CD4-positive, alpha-beta T cell treated with Interleukin-17A for 1 hour (primary cell): ENCODE measurements at places on chromosomes 7 and 10.

- DNase-seq: no peak
Measured at GRCh38 chr7:109663806-109664205, 1094.1 kb downstream of the DNAJB9 start.

GRCh38 chr7:128036226-128036940 lies 5.1 kb upstream of the LRRC4 start:
- DNase-seq: no peak

DNA sequence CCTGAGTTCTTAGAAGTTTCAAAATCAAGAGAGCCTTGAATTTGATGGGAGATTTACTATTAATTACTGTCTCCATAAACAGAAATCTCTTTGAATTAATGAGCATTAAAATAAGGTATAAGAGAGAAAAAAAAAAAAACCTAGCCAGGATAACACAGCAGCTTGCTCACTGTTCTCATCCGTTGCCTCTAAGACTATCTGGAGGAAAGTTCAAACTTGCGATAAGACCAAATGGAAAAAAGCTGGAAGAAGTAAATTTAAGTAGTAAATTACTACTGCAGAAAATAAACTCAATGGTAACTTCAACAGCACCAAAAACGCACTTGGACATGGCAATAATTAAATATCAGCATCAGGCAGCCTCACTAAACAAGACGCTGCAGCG lies 36.7 kb downstream of the GNA12 start:
- DNase-seq: no peak

GRCh38 chr7:55574051-55574717 lies 1.9 kb upstream of the VOPP1 start:
- DNase-seq: peak; percentile 62

DNA sequence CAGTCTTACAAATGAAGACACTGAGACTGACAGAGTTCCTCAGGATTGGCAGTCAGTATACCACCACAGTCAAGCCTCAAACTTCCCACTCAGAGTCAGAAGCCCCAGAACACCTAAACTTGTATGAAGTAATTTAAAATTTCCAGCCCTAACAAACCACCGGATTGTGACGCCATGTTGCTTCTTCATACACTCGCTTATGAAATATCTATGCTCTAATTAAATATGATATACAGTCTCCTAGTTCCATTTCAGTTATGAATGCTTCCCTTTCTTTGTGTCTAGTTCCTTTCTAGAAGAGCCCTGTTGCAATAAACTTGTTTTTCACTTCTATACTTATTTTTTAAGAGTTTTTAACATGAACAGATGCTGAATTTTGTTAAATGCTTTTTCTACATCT lies 172.0 kb upstream of the NOBOX start:
- no peak for DNase-seq
